ENCODE measurements at places on chromosomes 2 and 18. TPM values are rescaled to one million over a fixed set of nuclear protein-coding genes. Genes with fewer than 3 reads are reported as not detected.

DNA sequence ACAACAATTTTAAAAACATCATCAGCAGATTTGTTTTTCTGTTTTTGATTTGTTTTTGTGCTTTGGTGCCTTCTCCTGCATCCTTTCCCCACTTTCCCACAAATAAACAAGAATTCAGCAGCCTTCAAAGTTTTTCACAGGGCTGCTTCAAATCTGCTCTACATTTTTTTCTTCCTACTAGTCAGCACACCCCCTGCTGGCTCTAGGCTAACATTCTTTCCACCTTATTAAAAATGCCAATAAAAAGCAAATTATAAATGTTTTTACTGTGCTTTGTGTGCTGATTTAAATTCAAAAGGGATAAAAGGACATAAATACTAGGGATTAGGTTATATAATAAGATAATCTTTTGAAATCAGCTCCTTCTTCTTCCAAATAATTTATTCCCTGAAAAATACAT, 6.2 kb upstream of the CNTNAP5 start:
- DNase-seq, result no peak

GRCh38 chr2:113084249-113085000, 16.7 kb downstream of the IL1F10 start:
- peak; percentile 13 for DNase-seq

MBP gene
- 87.8 TPM for total RNA-seq

DNA sequence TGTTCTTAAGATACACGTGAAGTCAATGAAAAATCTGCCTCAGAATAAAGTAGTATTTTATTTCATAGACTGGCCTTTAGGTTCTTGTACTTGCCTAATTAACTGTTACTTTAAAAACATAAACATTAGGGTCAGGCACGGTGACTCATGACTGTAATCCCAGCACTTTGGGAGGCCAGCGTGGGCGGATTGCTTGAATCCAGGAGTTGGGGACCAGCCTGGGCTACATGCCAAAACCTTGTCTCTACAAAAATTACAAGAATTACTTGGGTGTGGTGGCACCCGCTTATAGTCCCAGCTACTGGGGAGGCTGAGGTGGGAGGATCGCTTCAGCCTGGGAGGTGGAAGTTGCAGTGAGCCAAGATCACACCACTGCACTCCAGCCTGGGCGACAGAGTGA, 16.0 kb upstream of the SNORC start:
- no peak for DNase-seq

UPP2 gene
- not detected for total RNA-seq

DNA sequence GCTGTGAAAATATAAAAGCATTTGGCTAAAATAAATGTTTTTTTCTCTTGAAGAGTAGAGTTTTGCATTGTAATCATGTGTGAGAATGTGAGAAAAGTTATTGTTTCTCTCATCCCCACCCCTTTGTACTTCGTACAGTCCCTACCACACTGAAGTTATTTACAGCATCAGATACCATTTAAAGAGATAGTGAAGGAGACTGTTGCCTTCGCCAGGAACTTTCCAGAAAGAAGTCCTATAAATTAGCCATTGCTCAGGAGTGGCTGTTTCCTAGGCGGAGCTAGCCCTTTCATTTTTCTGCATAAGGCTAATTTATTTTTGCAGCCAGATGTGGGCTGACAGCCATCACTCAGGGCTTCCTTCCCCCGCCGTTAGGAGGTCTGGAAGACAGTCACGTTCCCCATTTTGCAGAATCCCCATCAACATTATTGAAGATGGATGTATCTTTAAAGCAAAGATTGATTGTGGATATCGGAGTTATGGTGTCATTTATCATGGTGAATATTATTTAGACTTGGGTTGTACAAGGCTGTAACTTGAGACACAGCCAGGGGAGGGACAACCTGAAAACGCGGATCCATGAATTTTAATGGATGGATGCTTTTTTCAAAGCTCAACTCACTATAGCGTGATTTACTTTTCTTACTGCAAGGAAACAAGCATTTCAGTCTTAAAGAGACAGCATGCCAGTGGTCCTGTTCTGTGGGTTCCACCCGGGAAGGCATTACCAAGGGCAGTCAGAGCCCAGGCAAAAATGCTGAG, 17.1 kb downstream of the TSHZ1 start:
- no peak for DNase-seq

GRCh38 chr2:233764761-233765160, 4.7 kb downstream of the UGT1A1 start:
- no peak for DNase-seq

LHCGR gene
- not detected for total RNA-seq

- no peak for DNase-seq
Measured at GRCh38 chr18:73774811-73775509, 372.7 kb downstream of the FBXO15 start.

GRCh38 chr2:234898534-234899053, 53.2 kb upstream of the SH3BP4 start:
- no peak for DNase-seq
